ENCODE measurements at places on chromosomes 7 and 10. TPM values are rescaled to one million over a fixed set of nuclear protein-coding genes. Genes with fewer than 3 reads are reported as not detected.

LMOD2 gene
- total RNA-seq, result not detected

WNT2 gene
- total RNA-seq, result 4.7 TPM

CNPY1 gene
- total RNA-seq, result not detected

NUTM2A gene
- 0.86 TPM for total RNA-seq

DNA sequence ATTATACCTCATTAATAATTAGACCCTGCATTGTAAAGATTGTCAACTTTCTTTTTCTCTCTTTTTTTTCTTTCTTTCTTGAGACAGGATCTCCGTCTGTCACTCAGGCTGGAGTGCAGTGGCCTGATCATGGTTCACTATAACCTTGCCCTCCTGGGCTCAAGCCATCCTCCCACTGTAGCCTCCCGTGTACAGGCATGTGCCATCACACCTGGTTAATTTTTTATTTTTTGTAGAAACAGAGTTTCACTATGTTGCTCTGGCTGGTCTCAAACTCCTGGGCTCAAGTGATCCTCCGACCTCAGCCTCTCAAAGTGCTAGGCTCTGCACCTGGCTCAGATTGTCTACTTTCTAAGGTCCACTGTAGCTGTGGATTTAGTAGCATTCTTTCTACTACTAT, 50.7 kb downstream of the MDFIC start:
- no peak for DNase-seq

DNA sequence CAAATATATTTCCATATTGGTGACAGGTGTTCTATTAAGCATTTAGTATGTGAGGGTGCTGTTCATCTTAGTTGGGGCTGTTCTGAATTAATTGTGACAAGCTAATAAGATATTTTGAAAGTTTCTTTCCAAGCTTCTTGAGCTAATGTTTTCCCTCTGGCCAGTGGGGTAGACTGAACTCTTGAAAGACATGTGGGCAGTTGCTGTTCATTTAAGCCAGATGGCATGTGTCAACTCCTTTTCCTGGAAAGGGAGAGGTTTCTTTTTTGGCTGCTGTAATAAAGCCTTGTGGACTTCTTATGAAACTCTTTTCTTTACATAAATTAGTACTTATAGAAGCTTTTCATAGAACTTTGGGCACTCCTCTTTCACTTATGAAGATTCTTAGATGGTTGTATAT, 21.7 kb downstream of the RAB18 start:
- DNase-seq, result no peak

- DNase-seq, result no peak
These were observed 21.6 kb upstream of the SAR1A start for GRCh38 chr10:70191972-70192305.

Data from posterior vena cava (tissue), 2 donors.